ENCODE measurements at places on chromosomes 6 and 20. TPM values are rescaled to one million over a fixed set of nuclear protein-coding genes. Genes with fewer than 3 reads are reported as not detected.

- H3K4me3 ChIP-seq: no peak overlapping the region
- no peak for DNase-seq
- no peaks in the 10 kb centered on the region for H3K27me3 ChIP-seq
- no peak overlapping the region for H3K27ac ChIP-seq
- no peaks in the 10 kb centered on the region for H3K36me3 ChIP-seq
Observed at GRCh38 chr20:34309691-34310090, 6.5 kb upstream of the AHCY start.

PHF10 gene
- total RNA-seq: 64.0 TPM

GRCh38 chr6:112227411-112227810 lies 27.0 kb downstream of the LAMA4 start:
- H3K4me3 ChIP-seq: no peak overlapping the region
- no peak for DNase-seq
- no peak overlapping the region for H3K27ac ChIP-seq
- no peaks in the 10 kb centered on the region for H3K4me1 ChIP-seq

SLA2 gene
- 0.87 TPM for total RNA-seq

DNA sequence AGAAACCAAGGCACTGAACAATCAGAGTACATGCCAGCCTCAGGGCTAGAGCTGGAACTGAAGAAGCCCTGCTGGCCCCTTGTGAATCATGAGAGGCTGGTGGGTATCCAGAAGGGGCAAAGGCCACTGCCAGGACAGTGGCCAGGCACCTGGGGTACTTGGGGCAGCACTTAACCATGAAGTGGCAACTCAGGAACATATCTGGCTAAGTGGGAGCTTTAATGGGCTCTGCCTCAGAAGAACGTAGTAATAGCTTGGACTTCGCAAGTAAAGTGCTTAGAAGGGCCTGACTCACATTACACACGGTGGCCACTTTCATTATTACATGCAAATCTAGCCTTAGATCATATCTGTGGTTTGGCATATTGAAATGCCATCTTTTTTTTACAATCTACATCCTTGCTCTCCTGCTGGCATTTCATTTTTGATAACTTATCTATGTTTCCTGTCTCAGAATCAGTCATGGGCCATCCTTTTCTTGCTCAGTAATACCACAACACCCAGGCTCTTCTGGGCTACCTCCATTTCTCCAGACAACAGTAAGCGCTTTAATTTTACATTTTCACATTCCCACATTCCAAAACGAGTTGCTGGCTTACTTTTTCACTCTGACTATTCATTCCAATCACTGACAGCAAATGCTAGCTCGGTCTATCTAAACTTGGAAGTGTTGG lies 21.6 kb downstream of the NAPB start:
- H3K4me3 ChIP-seq: no peak overlapping the region
- no peaks in the 10 kb centered on the region for H3K27me3 ChIP-seq
- H3K4me1 ChIP-seq: peaks cover 49% of the 10 kb centered on the region
- no peak for DNase-seq
- H3K27ac ChIP-seq: no peak overlapping the region

DNA sequence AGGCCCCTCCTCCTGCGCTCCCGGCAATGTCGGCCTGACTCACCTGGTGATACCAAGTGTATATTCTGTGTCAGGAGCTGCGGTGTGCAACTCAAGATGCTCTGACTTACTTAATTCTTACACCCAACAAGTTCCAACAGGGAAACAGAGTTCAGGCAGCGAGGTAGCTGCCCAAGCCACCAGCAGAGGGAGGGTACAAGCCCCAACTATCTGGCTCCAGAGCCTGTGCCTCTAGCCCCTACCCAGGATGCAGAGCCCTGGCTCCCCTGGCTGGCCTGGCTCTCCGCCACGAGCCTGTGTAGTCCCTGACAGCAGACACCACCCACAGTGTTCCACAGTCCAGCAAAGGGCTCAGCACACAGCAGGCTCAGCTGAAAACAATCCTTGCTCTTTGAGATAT lies 34.9 kb downstream of the C20orf203 start:
- H3K36me3 ChIP-seq: no peaks in the 10 kb centered on the region
- H3K27ac ChIP-seq: no peak overlapping the region
- DNase-seq: peak; percentile 81

- no peaks in the 10 kb centered on the region for H3K27me3 ChIP-seq
- no peak overlapping the region for H3K4me3 ChIP-seq
- DNase-seq: peak; percentile 75
Observed at GRCh38 chr6:90286884-90287488, 9.7 kb downstream of the BACH2 start.

ZNF391 gene
- 12.5 TPM for total RNA-seq

RSPH4A gene
- total RNA-seq: 5.2 TPM

GRCh38 chr6:6665555-6666243 lies 77.2 kb downstream of the LY86 start:
- no peak for DNase-seq
- peaks cover 6% of the 10 kb centered on the region for H3K4me1 ChIP-seq
- H3K27ac ChIP-seq: no peak overlapping the region

DNA sequence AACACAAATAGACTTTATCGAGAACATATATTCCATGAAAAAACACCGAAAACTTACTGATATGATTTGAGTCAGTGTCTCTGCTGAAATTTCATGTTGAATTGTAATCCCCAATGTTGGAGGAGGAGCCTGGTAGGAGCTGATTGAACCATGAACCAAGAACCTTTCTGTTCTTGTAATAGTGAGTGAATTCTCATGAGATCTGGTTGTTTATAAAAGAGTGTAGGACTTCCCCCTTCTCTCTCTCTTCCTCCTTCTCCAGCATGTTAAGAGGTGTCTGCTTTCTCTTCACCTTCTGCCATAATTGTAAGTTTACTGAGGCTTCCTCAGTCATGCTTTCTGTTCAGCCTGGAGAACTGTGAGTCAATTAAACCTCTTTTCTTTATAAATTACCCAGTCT lies 1289.3 kb upstream of the CITED2 start:
- H3K27ac ChIP-seq: no peak overlapping the region
- H3K27me3 ChIP-seq: no peaks in the 10 kb centered on the region
- H3K4me3 ChIP-seq: no peak overlapping the region
- no peak for DNase-seq
- no peaks in the 10 kb centered on the region for H3K4me1 ChIP-seq

DNA sequence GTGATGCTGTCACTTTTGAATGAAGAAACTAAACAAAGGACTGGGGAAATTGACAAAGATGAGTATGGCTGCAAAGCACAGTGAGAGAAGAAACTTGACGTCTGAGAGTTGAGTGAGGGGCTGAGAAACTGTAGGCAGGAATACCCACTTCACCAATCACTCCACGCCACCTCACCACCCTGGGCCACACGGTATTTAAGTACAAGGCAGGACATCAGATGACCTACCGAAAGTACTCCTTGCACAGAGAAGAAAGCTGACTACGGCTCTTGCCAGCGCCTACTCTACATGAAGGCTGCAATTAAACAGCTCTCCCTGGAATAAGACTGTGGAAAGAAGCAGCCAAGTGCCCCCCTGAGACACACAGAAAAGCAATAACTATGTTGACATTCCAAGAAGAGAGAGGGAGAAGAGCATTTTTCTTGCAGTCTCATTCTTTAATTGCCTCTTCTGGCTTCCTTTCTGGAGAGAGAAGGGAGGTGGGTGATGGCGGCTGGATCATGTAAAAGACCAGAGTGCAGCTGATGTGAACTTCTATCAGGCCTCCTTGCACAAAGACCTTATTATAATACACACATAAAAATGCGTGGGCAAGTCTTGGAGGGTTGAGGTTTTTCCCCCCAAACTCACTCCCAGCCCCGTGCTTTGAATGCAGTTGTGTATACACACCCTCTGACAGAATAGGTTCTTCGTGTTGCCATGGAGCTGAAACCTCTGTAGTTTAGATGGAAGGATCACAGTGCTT lies 44.6 kb downstream of the HIVEP2 start:
- H3K27ac ChIP-seq: no peak overlapping the region
- peak; percentile 32 for DNase-seq
- no peaks in the 10 kb centered on the region for H3K27me3 ChIP-seq
- H3K4me1 ChIP-seq: no peaks in the 10 kb centered on the region
- no peak overlapping the region for H3K4me3 ChIP-seq

FAM83C gene
- 0.43 TPM for total RNA-seq

GRCh38 chr6:4366635-4367395 lies 231.4 kb upstream of the ECI2 start:
- peaks cover 9% of the 10 kb centered on the region for H3K4me1 ChIP-seq
- DNase-seq: no peak
- H3K4me3 ChIP-seq: no peak overlapping the region
- H3K27ac ChIP-seq: no peak overlapping the region
- H3K36me3 ChIP-seq: no peaks in the 10 kb centered on the region
- no peaks in the 10 kb centered on the region for H3K27me3 ChIP-seq

GABRR1 gene
- 1.6 TPM for total RNA-seq

DNA sequence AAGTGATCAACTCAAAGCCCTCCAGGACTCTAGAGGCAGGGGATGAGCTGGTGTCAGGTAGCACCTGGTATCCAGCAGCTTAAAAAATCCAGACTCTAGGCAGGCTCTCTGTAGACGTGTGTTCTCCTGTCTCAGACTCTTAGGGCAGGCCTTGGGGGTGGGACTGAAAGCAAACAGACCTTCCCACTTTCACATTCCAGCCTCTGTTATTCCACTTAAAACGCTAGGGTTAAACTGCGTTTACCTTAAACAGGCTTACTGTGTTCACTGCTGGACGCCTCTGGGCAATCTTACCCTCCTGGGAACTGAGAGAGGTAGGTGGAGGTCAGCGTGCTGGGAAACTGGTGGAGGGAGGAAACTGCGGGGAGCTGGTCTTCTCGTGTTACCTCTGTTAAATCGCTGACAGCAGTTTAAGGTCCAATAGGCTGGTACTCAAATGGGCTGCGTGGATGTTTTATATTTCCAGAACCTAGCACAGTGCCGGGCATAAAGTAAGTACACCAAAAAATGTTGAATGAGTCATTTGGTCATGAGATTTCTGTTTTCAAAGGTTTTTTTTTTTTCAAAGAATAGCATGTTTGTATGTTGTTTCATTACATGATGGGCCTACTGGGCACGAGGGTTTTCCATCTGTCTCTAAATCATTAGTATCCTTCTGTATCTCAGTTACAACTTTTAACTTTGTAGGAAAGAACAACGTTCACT lies at the start of gene GCNT2:
TSS of gene GCNT2 (plus strand) at position 248 of the 705 bp plus-strand sequence. CDS start 7,561 bp downstream, outside the sequence.
- H3K36me3 ChIP-seq: no peaks in the 10 kb centered on the region
- H3K4me3 ChIP-seq: no peak within 1 kb of the TSS

OPRL1 gene
- total RNA-seq: 7.7 TPM

DNA sequence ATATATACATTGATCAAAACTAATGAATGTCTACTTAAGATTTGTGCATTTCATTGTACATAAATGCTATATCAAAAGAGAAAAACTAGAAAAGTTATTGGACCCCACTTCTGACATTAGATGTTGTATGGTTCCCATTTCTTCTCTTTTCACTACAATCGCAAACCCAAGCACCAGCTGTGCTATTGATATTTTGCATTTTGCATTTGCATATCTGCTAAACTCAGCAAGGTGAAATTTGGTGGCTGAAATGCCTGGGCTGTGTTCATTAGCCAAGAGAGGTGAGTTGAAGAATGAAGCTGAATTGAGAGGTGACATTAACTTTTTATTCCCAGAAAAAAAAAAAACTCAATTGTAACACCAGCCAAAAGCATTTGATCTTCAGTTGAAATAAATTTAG lies 232.1 kb upstream of the TENT5A start:
- H3K27ac ChIP-seq: no peak overlapping the region
- DNase-seq: no peak
- no peaks in the 10 kb centered on the region for H3K36me3 ChIP-seq
- H3K4me1 ChIP-seq: no peaks in the 10 kb centered on the region
- no peak overlapping the region for H3K4me3 ChIP-seq
- no peaks in the 10 kb centered on the region for H3K27me3 ChIP-seq

ADAM33 gene
- 35.4 TPM for total RNA-seq

DNA sequence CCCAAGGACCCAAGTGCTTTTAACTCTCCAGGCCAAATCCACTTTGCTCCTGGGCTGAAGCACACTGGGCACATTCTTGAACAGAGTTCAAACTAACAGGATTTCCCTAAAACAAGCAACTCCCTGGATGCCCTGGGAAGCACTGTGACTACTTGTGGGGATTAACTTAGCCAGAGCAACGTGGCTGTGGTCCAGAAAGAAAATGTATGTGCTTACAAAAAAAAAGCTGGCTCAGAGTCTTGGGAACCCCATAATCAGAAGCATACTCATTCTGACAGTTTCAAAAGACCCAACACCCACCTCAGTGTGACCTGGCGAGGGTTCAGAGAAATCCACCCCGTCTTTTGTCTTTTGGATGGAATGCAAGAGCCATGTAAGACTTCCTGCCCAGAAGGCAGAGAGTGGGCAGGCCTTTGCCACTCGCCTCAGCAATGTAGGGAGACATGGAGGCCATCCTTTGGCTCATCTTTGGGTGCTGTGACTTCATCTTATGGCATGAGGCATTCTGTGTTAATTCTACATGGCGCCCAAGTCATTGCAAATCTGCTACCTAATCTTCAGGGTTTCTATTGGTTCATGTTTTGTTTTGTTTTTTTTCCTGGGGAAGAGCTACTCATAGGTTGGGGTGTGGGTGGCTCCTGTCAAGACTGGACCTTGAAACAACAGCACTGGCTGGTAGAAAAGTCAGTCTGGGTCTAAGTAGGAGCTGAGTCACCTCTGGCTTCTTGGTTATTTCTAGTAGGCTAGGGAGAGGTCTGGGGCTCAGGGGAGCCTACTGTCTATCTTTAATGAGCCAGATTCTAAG lies 248.6 kb upstream of the SUPT3H start:
- no peaks in the 10 kb centered on the region for H3K36me3 ChIP-seq
- H3K27me3 ChIP-seq: no peaks in the 10 kb centered on the region
- DNase-seq: no peak
- no peak overlapping the region for H3K27ac ChIP-seq
- H3K4me3 ChIP-seq: no peak overlapping the region
- no peaks in the 10 kb centered on the region for H3K4me1 ChIP-seq

NOX3 gene
- total RNA-seq: not detected

BCAS4 gene
- total RNA-seq: 10.8 TPM

DNA sequence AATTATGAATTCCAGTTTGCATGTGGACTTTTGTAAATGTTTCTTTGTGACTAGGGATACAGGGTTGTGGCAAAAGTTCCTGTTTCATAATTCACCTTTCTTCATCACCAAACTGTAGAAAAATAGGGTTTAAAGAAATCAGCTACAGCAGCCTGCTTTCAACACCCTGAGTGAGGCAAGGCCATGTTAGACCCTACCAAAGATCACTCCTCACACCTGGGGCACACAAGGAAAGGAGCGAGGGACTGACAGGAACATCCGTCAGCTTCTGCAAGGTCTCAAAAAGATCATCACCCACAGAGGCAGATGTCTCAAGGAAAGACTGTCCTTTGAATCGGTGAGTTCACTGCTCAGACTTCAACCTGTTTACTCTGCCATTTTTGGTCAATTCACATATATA lies 10.5 kb upstream of the STX11 start:
- H3K36me3 ChIP-seq: no peaks in the 10 kb centered on the region
- DNase-seq: no peak
- H3K27me3 ChIP-seq: no peaks in the 10 kb centered on the region
- H3K4me3 ChIP-seq: no peak overlapping the region
- no peak overlapping the region for H3K27ac ChIP-seq
- no peaks in the 10 kb centered on the region for H3K4me1 ChIP-seq

All from testis (tissue), 5 donors.